ENCODE measurements at places on chromosomes 6 and 20.
A peak's percentile ranks its signal among the peaks of the same experiment; 100 is the strongest.

DNA sequence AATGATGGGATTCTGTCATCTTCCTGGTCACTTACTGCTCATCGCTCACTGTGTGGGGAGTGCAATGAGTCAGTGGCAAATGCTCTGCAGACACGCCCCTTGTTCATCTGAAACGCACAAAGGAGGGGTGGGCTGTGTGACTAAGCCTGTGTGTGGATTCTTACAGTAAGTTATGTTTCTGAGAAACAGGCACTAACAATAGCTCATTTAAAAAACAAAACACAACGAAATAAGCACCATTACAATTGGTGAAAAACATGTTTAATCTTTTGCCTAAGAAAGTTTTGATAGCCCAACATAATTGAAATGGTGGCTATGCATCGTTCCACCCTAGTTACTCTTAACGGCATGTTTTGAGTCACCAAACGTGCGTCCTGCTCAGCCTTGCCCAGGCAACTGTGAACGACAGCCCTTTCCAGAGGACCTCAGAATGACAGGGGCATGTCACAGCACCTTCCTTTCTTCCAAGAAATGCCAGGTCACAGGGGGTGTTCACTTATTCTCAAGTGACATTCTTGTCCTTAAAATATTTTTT is 118.4 kb upstream of the SGK1 start:
- no peak for DNase-seq

- no peak for DNase-seq
These were observed 3.6 kb downstream of the DTNBP1 start for GRCh38 chr6:15659181-15659580.

GRCh38 chr6:11538819-11539468 is 1.4 kb downstream of the TMEM170B start:
- DNase-seq, result peak; percentile 52

- DNase-seq, result no peak
These were observed 260.9 kb downstream of the TFAP2C start for GRCh38 chr20:56890011-56890410.

DNA sequence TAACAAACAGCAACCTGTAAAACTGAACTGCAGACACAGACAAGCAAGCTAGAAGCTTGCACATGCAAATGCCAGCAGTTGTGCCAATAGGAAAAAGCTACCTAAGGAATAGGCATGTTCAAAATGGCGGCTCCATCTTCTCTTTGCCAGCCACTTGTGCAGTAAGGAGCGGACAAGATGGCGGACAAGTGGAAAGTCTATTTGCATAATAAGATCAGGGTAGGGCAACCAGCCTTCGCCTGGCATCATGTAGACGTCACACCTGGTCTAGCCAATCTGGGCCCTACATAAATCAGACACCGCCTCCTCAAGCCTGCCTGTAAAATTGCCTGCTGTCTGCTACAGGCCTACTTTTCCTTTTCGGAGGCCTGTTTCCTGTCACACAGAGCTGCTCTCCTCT is 18.0 kb downstream of the C6orf52 start:
- no peak for DNase-seq

DNA sequence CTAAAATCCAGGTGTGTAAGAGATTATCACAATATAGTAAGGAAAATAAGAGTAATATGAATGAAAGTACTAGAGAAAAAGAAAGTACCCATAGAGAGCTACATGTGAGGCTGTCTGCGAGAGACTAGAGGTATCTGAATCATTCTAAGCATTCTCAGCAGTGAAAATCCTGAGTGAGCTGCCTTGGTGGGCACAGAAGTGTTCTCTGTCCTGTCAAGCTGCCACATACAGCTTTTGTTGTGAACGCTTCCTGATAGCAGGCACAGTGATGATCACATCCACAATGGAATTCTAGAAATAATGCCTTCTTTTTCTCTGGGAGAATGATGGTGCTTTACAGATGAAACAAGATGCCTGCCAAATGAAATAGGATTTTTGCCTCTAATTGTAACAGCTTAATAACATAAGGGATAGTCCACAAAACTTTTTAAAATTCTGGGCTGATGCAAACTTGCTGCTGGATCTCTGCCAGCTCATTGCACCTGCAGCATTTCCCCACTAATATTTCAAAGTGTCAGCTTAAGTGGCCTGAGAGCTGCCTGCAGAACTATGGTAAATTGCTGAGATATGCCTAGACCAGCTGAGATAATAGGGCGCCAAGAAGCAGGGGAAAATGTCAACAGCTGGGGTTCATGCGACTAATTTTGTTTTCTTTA is 620.5 kb downstream of the DOK5 start:
- no peak for DNase-seq

DNA sequence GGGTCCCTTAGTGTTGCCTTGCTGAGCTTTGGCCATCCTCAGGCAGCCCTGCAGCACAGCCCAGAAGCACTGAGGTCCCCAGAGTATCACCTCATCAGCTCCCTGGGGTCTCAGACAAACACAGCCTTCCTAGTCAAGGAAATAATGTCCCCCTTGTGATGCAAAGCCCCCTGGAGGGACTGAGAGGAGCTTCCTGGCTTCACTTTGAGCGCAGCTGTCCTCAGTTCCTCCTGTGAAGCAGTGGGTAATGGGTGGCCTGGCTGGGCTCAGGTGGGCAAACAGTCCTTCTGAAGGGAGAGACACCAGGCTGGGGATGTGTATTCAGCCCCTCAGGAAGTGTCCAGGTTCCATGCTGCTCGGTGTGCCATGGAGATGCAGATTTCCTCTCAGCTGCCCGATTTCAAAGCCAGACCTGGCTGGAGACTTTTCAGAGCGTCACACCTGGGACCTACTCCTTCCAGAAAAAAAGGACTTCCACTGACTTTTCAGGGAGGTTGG is 79.2 kb upstream of the FOXA2 start:
- no peak for DNase-seq

DNA sequence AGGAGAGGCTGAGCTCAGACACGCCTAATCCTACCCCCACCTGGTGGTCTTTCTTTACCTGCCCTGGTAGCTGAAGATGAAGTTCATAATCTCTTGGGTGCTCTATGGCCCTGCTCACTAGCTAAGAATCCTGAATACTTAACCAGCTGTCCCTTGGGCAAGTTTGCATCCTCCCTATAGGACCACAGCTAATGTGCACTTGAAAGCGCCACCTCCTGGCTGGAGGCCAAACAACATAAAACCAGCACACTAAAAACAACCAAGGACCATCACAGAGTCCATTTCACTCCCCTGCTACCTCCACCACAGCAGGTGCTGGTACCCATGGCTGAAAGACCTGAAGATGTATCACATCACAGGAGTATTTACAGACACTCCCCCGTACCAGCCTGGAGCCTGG is 155.5 kb upstream of the SLC24A3 start:
- DNase-seq, result no peak

DNA sequence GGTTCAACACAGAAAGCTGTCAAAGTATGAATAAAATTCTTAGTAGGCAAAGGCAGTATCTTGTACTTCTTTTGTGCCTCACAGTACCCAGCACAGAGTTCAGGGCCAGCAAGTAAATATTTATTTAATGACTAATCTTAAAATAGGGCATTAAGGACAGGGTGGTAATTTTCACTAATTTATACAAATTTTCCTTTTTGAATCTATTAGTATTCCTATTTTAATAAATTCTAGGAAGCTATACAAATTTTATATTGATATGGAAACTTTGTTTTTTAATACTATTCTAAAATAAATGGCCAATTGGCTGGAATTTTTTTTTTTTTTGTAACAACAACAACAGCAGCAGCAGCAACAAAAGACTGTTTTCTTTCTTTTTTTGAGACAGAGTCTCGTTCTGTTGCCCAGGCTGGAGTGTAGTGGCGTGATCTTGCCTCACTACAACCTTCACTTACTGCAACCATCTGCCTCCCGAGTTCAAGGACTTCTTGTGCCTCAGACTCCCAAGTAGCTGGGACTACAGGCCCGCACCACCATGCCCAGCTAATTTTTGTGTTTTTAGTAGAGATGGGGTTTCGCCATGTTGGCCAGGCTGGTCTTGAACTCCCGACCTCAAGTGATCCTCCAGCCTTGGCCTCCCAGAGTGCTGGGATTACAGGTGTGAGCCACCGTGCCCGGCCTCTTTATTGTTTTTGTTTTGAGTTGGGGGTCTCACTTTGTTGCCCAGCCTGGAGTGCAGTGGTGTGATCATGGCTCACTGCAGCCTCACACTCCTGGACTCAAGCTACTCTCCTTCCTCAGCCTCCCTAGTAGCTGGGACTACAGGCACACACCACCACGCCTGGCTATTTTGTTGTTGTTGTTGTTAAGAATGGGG is 85.2 kb downstream of the FKBP5 start:
- no peak for DNase-seq

DNA sequence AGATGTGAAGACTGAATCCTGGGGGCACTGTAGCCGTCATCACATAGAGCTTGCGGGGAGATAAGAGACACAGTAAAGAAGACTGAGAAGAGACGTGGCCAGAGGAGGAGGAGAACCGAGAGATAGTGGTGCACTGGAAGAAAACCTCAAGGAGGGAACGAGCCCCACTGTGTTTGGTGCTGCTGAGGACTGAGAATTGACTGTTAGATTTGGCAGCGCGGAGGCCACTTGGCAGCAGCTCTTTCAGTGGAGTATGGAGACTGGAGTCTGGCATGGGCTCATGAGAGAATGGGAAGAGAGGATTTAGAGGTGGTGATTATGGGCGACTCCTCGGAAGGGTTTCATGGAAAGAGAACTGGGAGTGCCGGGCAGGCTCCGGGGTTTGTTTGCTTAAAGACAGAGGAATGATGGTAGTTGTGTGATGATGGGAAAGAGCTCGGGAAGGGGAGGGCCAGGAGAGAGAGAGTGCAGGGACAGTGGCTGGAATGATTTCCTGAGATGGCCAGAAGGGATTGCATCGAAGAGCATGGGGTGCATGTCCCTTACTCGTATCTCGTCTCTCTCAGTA is 18.0 kb downstream of the CDYL start:
- DNase-seq, result no peak

DNA sequence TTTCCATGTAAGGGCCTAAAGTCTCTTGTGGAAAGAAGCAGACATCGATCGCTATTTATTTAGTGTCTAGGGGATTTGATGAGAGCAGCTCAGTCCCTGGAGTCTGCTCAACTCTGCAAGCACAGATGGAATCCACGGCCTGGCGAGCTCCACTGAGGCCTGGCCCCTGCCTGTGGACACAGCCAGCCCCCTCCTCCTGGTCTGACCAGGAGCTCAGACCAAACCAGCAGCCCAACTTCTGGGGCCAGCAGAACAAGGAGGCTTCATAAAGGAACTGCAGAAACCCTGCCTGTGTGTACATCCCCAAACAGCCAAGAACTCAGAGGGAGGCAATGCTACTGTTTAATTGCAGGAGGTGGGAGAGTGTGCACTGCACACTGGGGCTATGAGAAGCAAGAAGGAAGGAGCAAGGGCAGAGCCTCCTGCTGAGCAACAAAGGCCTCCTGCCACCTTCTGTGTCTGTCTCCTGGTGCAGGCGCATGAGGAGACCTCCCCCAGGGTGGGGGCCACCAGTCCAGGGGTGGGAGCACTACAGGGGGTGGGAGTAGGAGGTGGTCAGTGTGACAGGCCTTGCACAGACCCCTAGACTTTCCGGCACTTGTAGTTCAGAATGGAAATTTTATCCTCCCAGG is 3.8 kb downstream of the CST5 start:
- no peak for DNase-seq

DNA sequence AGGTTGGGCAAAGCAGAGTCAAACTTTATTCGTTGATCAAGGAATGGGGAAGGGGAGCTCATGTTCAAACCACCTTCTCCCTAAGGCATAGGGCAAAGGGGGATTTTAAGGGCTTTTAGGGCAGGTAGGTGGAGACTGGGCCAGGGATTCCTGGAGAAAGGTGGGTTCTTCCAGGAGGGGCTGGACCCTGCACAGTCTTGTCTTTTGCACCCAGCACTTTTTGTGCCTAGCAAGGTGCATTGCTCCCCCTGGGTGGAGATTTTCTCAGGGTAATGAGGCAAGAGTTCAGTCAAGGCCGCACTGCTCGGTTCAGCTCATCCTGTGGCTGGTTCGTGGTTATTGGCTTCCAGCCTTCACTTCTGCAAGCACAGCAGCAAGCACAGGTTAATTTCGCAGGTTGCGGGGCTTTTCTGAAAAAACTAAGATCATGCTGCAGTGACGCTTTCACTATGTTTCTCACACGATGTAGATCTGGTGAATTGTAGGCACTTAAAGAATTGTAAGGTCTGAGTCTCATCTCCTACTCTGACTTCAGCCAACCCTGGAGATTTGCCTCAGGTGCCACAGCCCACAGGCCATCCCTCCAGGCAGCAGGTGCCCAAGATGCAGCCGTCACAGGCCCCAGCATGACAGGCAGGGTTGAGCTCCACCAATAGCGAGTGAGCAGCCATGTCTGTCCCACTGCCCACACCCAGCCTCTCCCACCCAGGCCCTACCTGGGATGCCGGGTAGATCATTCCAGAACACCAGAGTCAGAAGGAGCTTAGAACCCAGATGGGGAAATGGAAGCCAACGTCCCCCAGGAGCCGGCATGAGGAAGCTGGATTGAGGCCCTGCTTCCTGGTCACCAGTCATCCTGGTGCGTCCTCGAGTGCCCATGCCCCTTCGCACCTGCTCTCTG is 37.1 kb downstream of the SUN5 start:
- DNase-seq, result no peak

DNA sequence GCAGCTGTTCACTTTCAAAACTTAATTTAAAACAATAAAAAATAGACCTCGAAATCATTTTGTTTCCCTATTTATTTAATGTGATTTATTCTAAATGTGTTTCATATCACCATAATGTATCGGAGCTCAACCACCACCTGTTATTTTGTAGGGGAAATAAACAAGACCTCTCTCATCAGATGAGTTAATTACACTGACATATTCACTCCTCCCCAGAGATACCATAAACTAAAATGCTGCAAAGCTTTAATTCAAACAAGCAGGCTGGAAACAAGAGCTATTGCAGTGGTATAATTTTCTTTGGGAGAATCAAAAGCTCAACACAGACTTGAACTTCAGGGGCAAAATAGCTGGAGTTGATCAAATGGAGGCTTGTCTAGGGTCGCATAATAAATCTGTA is 303.5 kb upstream of the TSHZ2 start:
- DNase-seq, result no peak

- DNase-seq, result no peak
These were observed 307.7 kb downstream of the MMUT start for GRCh38 chr6:49155316-49155715.

- DNase-seq, result no peak
These were observed 31.3 kb downstream of the KLHL31 start for GRCh38 chr6:53634184-53634631.

GRCh38 chr20:32672394-32672981 is 1.3 kb downstream of the C20orf203 start:
- peak; percentile 92 for DNase-seq

- no peak for DNase-seq
These were observed 103.2 kb upstream of the TIAM2 start for GRCh38 chr6:154891901-154892300.

GRCh38 chr6:149129371-149130077 is 188.0 kb upstream of the TAB2 start:
- no peak for DNase-seq

DNA sequence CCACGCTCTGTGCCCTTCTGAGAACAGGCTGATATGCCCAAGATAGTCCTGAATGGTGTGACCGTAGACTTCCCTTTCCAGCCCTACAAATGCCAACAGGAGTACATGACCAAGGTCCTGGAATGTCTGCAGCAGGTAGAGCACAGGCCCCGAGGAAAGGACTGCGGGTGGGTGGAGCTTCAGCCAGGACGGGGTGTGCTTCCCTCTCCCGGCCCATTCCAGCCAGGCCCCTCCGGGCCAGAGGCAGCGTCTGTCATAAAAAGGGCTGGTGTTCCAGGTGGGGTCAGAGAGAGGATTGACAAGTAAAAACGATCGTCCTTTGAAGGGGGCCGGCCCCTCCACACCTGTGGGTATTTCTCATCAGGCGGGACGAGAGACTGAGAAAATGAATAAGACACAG is 1.3 kb downstream of the RTEL1 start:
- no peak for DNase-seq
